ENCODE measurements at places on chromosomes 13 and 19.

- DNase-seq = no peak
Measured at GRCh38 chr13:93227280-93227877, 772 bp downstream of the GPC6 start.

- DNase-seq = no peak
Measured at GRCh38 chr19:38792250-38793111, 3.5 kb downstream of the LGALS7B start.

GRCh38 chr13:42660333-42660965 lies 86.5 kb downstream of the TNFSF11 start:
- no peak for DNase-seq

GRCh38 chr19:53978975-53979801 lies 12.2 kb upstream of the CACNG6 start:
- DNase-seq = no peak

Data from thoracic aorta (tissue), 2 donors.